ENCODE measurements at places on chromosomes 3 and 15.
A peak's percentile ranks its signal among the peaks of the same experiment; 100 is the strongest.

- DNase-seq: no peak
Observed at GRCh38 chr3:156216216-156216615, 95.8 kb downstream of the KCNAB1 start.

DNA sequence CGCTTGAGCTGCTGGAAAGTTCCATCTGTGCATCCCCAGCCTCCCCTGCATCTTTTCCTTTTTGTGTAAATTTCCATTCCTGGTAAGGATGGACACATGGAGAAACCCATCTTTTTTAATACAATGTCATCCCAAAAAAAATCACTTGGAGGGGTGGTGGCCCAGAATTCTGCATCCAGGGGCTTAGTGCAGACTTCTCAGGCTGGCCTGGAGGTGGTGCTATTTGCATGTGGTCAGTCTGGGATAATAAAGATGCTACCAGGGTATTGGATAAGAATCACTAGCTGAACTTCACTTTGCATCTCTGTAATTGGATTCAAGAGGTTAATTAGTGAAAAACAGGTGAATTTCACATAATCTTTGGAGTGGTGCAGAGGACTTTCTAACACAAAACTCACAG is 1.8 kb upstream of the ZSCAN2 start:
- peak; percentile 73 for DNase-seq

GRCh38 chr3:46489875-46490274 is 7.9 kb upstream of the RTP3 start:
- no peak for DNase-seq

DNA sequence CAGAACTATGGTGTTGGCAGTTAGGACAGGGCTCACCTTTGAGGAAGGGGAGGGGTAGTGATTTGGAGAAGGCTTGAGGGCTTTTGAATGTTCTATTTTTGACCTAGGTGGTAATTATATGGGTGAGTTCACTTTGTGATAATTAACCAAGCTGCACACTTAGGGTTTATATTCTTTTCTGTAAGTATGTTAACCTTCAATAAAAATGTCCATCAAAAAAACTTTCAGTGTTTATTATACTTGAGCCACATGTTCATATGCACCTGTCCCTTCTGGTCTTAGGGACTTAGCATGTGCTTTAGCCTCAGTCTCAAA is 28.4 kb downstream of the PDE8A start:
- DNase-seq: no peak

DNA sequence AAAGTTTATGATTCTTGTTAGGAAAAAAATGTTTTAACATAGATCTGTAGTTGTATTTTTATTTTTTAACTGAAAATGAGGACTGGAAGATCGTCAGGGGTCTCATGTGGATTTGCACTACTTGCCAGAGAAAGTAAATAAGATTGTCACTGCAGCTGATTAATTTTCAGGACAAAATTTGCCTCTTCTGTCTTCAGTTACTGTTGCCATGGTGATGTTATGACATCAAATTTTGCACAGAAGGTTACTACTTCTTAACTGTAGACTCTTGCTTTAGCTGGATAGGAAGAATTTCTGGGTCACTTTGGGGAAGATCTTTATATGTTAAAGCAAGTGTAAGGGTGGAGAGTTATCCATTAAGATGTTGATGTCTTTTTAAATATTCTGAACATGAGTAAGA is 82.2 kb upstream of the WDR72 start:
- no peak for DNase-seq

- no peak for DNase-seq
Observed at GRCh38 chr3:169869484-169870220, at the start of gene LRRC31. LRRC31 (minus strand) TSS chr3:169869935; CDS start chr3:169869807, 128 bp downstream.

DNA sequence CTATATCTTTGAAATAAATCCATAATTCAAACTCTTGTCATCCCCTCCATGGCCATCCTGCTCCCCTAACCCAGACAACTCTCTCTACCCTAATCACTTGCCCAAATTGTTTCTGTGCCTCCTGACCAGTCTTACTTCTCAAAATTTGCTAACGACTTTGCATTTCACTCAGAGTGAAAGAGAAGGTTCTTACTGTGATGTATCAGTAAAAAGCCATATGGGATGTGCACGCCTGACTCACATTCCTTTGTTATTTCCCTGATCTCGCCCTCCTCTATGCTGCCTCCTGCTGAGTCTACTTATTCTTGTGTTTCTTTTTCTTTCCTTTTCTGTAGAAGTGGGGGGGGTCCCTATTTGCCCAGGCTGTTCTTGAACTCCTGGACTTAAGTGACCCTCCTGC is 487.2 kb upstream of the FRG2C start:
- no peak for DNase-seq

DNA sequence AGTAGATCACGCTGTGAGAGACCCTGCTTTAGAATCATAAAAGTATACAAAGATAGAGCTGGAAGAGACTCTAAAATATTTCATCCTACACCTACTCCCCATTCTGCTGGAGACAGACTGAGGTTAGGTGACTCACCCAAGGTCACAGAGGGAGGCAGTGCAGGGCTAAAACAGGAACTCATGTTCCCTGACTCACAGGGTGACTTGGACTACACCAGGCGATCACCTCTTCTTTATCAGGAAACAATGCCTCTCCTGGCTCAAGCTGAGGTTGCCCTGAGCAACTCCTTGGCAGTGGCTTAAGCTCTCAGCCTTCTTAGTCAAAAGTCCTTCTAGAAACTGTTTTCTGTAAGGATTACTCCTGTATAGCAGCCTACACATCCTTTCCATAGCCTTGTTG is 26.4 kb upstream of the TNFAIP8L3 start:
- DNase-seq: no peak

GRCh38 chr3:170867143-170867937 is 2.7 kb downstream of the RPL22L1 start:
- no peak for DNase-seq

- DNase-seq: no peak
Observed at GRCh38 chr3:46677411-46677726, 16.1 kb downstream of the ALS2CL start.

- DNase-seq: no peak
Observed at GRCh38 chr3:55965776-55966175, 478.7 kb upstream of the WNT5A start.

DNA sequence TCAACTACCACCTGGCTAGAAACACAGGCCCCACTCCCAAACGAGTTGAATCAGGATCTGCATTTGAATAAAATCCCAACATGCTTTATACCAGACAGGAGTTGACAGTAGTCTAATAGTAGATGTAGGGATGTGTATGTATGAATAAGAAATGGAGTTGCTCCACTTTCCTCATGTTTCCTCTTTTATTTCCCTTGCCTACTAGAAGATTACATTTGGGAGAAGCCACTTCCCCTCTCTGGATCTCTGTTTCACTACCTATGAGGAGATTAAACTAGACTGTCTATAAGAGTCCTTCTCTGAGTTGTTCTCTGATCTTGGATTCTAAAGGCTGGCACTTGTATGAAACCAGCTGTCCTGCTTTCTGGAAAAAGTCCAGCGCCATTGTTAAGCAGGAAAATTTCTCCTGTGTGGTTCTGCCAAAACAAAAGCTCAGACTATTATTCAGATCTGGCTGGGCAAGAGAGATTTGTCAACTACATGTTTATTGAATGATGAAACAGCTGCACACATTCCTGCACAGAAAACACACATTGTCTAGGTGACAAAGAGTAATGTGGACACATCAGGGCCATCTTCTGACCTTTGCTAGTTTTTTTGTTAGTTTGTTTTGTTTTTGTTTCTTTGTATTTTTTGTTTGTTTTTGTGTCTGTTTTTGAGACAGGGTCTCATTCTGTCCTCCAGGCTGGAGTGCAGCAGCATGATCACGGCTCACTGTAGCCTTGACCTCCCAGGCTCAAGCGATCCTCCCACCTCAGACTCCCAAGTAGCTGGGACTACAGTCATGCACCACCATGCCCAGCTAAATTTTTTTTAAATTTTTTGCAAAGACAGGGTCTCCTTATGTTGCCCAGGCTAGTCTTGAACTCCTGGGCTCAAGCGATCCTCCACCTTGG is 29.9 kb downstream of the ACP3 start:
- DNase-seq: no peak

DNA sequence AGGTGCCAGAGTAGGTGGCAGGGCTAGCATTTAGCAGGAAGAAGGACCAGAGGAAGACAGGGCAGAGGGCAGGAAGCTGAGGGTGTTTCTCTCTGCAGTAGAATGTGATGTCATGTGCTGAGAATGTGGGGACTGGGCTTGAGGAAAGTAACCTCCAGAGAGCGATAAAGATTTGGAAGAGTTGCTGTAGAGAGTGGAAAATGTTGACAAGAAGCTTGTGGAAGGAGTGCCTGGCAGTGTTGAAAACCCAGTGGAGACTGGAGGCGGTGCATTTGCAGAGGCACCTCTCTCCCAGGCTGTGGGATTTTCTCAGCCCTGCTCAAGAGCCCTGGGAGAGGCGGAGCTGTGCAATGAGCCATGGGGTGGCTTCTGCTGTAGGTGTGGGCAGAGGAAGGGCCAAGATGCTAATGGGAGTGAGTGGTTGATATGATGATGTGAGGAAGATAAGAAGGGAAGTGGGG is 54.8 kb downstream of the MESD start:
- no peak for DNase-seq

GRCh38 chr3:45218578-45219390 is 7.3 kb downstream of the TMEM158 start:
- DNase-seq: no peak

GRCh38 chr3:56055951-56056350 is 412.3 kb downstream of the ERC2 start:
- no peak for DNase-seq

- no peak for DNase-seq
Observed at GRCh38 chr15:66413579-66413978, 26.9 kb downstream of the MAP2K1 start.

DNA sequence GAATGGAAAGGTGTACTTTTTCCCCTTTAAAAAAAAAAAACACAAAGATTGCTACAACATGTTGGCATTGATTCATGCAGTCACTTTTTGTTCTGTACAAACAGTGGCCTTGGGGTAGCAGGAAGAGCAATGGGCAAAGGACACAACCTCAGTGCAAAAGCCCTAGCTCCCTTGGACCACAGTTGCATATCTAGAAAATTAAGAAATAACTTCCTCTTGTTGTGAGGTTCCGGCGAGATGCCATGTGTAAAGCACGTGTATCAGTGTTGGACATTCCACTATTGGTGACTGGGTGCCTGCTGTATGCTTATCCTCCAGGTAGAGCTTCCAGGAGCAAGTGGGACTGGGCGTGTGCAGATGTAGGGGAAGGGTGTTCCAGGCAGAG is 164.5 kb downstream of the THSD4 start:
- no peak for DNase-seq

DNA sequence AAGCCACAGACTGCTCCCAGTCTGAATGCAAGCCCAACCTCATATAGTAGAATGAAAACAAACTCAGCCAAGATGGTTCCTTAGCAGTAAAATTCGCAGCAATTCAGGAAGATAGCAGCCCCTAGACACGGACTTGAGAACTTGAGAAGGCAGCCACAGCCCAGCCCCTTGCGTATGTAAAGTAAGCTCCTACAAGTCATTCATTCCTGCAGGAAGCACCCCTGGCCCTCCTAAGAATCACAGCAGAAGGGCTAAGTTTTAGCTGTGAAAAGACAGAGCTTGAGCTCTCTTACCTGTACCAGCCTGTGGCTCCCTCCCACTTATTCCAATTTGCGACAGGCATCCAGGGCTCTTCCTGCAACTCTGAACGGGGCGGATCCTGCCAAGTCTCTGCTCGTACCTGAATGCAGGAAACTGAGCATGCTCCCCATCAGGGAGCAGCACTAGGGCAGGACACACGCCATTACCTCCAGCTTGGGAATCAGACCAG is 136.4 kb downstream of the MAGI1 start:
- DNase-seq: peak; percentile 28

GRCh38 chr3:183100376-183100775 is 1.1 kb upstream of the MCCC1 start:
- DNase-seq: no peak

- no peak for DNase-seq
Observed at GRCh38 chr15:98524838-98525660, 123.3 kb upstream of the IGF1R start.

DNA sequence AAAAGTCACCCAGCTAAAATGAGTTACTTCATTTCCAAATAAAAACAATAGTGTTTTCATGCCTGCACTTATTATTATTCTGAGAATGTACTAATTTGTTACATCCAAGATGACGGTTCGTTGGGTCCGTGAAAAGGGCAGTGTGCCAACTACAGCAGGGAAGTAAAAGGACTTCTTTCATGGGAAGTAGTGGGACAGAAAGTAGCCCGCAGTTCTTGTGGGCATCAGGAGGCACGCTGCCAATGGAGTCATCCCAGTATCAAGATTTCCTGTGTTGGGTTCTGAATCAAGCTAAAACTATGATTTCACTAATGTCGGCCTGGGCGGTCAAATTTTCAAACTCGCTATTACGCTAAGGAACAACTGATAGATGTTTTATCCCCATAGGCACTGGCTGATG is 254.5 kb upstream of the SOX2 start:
- no peak for DNase-seq

DNA sequence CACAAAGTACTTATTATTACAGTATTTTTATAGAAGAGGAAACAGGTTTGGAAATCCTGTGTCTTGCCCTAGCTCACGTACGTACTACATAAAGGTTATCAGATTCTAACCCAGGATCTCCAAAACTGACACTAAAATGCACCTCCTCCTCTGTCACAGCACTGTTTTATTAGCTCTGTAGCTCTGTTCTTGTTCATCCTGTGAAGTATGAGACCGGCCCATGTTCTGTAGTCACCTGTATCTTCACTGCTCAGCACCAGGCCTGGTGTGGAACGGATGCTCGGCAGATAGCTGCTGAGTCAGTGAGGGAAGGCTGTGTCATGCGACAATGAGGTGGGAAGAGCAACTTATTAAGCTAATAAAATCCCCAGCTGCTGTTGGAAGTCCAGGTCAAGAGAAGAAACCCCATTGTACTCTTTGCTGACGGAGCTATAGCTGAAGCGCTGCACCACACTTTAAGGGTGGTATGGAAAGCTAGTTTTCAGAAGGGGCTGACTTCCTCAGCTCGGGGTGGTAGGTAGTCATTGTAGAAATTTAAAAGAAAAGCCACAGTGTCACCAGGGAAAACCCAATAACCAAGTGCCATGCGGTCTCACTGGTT is 22.8 kb downstream of the BCL2A1 start:
- no peak for DNase-seq

DNA sequence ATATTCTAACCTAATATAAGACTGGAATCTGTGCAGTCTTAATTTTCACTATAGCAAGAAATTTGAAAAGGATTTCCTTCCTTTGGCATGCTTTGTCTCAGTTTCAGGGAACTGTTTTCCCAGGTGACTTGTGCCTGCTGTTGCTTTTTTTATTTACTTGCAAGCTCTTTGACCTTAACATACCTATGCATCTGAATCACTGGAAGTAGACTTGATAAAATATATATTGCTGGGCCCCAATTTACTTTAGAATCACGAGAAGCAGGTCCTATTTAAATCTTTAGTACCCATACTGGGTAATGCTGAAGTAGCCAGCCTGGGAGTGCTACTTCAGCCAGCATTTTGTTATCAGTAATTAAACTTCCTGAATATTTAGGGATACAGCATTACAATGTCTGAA is 257.9 kb upstream of the ALCAM start:
- no peak for DNase-seq

DNA sequence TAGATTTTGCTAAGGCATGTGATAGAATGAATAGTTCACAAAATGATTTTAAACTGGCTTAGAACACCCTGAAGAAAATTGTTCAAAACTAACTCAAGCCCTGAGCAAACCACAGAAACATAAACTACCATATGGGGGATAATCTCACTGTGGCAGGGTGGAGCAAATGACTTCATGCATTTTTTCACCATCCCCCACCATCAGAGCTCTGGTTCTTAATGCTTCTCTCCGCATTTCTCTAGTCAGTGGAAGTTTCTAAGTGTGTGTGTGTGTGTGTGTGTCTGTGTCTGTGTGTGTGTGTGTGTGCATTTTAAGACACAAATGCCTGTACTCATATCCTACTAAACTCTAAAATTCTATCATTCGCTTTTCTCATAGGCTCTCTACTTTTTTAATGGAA is 107.1 kb upstream of the PHLDB2 start:
- DNase-seq: no peak

GRCh38 chr3:52193065-52193464 is 4.9 kb upstream of the ALAS1 start:
- DNase-seq: no peak

Data from HEK293T (cell line).